ENCODE measurements at places on chromosomes 12 and 14. TPM values are rescaled to one million over a fixed set of nuclear protein-coding genes. Genes with fewer than 3 reads are reported as not detected.

Gene DENND5B
- total RNA-seq: 5.4 TPM

Gene BMP4
- total RNA-seq: 8.6 TPM

Gene TMEM30B
- total RNA-seq: 17.9 TPM

- DNase-seq: peak; percentile 64
Measured at GRCh38 chr14:51507906-51508511, 143.7 kb upstream of the FRMD6 start.

GRCh38 chr12:1920971-1921370, 2.5 kb upstream of the CACNA2D4 start:
- DNase-seq: no peak

GRCh38 chr14:45426685-45427282, 173.8 kb upstream of the MIS18BP1 start:
- peak; percentile 18 for DNase-seq

GRCh38 chr14:105118646-105119407, 49.7 kb downstream of the JAG2 start:
- peak; percentile 79 for DNase-seq

DNA sequence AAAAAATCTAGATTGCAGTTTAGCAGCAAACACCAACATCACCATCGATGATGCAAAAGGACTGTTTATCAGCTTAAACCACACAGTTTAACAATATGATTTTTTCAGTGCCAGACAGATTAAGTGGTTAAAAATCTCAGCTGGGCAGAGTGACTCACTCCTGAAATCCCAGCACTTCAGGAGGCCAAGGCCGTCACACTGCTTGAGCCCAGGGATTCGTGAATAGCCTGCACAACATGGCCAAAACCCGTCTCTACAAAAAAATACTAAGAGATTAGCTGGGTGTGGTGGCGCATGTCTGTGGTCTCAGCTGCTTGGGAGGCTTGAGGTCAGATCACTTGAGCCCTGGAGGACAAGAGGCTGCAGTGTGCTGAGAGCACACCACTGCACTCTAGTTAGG, 8.9 kb downstream of the RSRC2 start:
- peak; percentile 28 for DNase-seq

DNA sequence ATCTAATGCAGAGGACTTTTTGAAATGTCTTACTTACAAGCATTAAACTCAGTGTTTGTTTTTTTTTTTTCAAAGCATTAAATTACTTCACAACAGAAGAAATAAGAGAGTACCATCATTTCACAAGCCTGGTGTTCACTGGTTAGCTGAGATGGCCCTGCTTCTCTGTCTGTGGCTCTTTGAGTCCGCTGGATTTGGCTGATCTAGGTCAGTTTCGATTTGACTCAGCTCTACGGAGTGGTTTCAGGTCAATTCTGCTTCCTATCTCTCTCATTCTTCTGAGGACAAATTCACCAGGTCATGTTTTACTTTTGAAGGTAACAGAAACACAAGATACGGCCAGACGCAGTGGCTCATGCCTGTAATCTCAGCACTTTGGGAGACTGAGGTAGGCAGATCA, 1066.1 kb downstream of the FLRT2 start:
- no peak for DNase-seq

GRCh38 chr14:72599579-72600470, 294.1 kb downstream of the DPF3 start:
- DNase-seq: no peak
